K562 (cell line): ENCODE measurements at places on chromosomes 2 and 18.

DNA sequence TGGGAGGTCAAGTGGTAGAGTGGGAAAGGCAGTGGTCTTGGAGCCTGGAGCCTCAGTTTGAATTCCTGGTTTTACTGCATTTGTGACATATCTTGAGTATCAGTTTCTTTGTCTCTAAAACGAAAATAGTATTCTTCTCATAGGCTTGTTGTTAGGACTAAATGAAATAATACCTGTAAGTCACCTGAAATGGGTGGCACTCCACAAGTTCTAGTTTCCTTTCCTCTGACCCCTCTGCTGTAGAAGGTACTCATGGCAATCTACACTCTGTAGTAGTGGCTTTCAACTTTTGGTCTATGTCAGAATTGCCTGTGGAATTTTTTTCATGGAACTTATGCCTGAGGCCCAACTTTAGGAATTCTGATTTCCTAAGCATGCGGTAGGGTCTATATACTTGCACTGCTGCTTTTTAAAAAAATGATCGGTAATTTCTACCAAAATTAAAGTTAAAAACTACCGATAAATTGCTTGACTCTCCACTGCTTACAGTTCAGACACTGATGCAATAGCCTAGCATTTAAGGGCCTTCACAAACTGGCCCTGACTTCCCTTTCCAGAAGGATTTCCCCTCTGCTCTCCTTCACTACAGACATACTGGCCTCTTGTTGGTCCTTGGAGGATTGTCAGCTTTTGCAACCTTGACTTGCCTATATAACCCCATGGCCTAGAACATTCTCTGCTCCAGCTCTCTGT is 47.2 kb downstream of the PLEK start:
- DNase-seq, result no peak

DNA sequence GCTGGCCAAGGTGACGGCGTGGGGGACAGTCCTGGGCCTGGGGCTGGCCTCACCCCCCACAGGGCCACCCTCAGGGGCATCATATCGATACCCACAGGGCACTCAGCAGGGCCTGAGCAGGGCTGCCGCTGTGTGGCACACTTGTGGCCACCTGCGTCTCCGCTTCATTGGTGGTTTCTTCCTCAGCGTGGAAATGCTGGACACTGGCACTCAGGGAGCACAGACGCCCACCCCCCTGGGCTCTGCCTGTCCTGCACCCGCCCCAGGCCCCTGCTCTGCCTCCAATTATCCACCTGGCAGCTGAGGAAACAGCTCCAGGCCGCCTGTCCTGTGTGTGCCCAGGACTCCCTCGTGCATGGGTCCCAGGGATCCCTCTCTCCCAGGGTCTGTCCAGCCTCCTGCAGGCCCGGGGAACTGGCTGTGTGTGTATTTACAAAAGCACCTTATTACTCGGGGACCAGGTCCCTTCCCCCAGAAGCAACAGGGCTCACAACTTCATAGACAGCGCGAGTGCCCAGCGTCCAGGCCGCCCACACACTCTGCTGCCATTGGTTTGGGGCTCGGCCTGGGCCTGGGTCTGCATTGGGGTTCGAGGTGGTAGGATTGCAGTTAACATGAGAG is 13.1 kb downstream of the CROCC2 start:
- no peak for DNase-seq

DNA sequence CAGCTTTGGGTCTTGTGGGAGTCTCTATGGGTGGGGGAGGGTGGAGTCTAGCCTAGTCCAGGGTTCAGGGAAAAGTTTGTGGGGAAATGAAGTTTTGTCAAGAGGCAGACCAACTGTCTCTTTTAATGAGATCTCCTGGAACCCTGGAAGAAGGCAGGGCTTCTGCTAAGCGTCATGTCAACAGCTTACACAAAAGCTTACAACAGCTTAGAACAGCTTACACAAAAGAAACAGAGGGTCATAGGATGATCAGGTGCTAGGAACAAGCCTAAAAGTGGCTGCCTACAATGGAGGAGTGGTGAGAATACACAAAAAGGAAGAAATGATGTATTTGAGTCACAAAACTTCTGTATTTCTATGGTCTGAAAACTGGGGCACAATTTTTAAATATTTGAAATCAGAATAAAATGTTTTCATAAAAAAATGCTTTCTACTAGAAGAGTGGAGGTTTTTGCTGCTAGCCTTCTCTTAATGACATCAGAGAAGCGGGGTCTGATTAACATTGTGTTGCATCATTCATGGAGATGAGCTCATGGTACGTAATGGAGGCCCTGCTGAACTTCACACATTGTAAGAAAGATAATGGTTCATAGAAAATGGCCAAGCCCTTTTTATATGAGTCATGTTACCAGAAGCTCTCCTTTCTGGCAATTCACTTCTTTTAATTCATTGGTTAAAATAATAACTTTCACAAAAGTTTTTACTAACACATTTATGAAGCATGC is 351.0 kb downstream of the PIK3C3 start:
- DNase-seq, result no peak

- no peak for DNase-seq
These were observed 45.6 kb upstream of the SALL3 start for GRCh38 chr18:78934003-78934402.

GRCh38 chr2:74864728-74865722 is 31.1 kb downstream of the HK2 start:
- peak; percentile 43 for DNase-seq

DNA sequence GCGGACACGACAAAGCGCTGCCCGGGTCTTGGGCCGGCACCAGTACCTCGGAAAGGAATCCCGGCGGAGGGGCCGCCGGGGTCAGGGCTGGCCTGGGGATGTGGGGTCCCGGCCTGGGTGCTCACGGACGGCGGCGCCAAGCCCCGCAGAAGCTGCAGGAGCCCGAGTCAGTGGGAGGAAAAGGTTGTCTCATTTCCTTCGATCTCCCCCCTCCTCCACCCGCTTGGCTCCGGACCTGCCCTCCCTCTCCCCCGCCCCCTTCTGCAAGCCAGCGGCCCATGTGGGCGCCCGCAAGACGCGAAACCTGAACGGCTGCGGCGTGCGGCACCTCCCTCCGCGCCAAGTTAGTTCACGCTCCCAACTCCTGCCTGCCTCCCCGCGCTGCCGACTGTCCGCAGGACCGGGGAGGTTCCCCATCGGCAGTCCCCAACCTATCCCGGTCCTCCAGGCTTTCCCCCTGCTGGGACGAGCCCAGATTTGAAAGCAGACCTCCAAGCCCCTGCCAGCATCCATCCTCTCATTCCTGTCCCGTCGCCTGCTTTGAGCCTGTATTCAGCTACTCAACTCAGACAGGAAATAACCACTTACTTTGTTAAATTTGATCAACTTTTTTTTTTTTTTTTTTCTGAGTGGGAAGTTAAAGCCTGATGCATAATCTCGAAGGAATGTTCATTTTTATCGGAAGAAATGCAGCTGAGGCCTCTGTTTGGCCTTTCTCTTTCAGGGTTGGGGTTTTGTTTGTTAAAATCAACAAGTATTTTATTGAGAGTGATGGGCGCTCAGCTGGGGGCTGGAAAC is at the start of gene EVA1A:
Gene EVA1A, minus strand, starts transcription at position 172 of the 798 bp plus-strand sequence. CDS start 42,799 bp downstream, outside the sequence.
- no peak for DNase-seq

- peak; percentile 72 for DNase-seq
These were observed 80.8 kb downstream of the APOB start for GRCh38 chr2:20962939-20963557.

DNA sequence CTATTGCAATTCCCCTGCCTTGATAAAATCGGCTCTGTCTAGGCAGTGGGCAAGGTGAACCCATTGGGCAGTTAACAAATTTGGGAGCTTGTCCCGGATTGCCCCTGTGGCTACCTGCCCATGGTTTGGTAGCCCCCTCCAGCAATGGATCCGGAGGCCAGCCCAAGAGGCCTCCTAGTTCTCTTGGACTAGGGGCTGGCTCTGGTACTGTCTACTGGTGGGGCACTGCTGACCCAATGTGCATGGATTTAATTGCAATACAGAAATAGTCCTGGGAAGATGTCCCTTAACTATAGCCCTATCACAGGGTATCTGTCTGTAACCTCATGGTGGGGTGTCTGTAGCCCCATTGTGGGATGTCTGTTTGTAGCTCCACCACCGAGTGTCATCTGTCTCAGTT is 37.5 kb upstream of the SH3RF3 start:
- DNase-seq, result no peak

GRCh38 chr2:232308986-232309385 is 69.6 kb upstream of the ALPP start:
- DNase-seq, result no peak

- no peak for DNase-seq
These were observed 20.4 kb upstream of the ERCC3 start for GRCh38 chr2:127314193-127314988.

GRCh38 chr2:220469201-220469600 is 841.8 kb downstream of the SLC4A3 start:
- DNase-seq, result no peak

DNA sequence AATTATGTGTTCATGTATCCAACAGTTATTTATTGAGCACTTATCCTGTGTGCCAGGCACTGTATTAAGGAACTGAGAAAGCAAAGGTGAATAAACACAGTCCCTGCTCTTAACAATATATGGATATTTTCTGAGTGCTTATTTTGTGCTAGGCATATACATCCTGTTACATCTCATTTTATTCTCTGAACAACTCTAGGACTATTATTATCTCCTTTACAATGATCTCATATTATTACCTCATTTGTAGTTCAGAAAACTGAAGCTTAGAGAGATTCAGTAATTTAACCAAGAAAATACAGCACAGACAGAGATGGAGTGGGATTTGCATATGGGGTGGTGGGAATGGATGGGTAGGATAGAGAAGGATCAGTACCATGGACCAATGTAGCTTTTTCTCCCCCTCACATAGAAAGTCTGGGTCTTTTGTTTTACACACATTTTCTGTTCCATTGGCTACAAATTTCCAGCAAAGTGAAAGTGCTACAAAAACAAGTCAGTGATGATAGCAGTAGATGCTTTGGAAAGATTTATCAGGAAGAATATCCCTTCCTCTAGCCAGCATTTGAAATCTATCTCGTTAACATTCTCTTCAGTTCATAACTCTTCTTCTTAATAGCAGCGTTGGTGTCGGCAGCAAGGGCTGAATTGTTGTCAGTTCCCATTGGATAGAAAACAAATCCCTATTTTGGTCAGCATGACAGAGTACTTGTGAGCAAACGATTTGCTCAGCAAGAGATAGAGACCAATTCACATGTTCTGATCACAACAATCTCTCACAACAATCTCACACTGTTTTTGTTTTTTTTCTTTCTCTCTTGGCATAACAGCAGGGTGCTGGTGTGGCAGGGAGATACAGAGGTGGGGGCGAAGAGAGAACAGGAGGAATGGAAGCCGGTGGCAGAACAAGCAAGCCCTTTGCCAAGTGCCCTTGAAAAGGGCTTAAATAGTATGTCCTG is 102.2 kb upstream of the KCTD1 start:
- no peak for DNase-seq

- DNase-seq, result no peak
These were observed 189.4 kb downstream of the ALK start for GRCh38 chr2:29731948-29732347.

DNA sequence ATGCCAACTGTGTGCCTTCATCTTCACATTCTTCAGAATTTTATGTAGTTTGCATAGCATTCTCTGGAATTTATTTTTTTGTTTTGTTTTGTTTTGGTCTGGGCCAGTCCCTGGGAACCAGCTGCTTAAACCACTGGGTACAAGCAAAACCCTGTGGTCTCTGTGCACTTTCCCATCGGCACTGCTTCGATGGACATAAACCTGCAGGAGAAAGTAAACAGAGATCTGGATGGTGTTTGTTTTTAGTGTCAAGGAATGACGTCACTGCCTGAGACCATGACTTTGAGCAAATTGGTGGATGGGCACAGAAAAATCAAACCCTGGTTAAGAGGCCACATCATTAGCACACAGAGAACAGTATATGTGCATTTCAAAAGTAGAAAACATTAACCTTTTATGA is 64.7 kb upstream of the RASGRP3 start:
- DNase-seq, result no peak

GRCh38 chr2:71067567-71068217 is 756 bp upstream of the NAGK start:
- DNase-seq, result no peak

DNA sequence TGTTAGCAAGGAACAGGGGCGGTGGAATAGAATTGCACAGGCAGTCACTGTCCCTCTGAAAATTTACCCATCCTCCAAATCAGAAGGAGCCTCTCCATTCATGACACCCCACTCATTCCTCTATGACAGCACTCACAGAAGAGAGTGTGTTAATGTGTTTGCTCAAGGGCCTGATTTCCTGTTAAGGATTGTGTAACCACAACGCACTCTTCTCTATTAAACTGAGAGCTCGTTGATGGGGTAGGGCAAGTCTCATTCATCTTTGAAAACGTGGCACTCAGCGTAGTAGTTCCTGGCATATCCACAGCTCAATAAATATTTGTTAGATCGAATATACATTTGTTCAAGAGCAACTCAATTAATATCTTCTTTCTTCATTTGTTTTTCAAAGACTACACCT is 106.4 kb downstream of the VAPA start:
- no peak for DNase-seq

GRCh38 chr2:105187531-105187930 is 54.0 kb upstream of the GPR45 start:
- no peak for DNase-seq

DNA sequence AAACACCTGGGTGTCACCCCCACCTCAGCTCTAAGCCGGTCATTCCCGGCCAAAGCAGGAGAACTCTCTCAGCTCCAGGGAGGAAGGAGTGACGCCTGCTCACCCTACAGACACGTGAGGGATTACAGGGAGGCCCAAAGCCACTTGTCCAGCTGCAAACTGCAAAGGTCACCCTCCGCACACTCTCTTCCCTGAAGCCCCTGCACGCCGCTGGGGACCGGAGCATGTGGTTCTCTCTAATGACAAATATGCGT is 108.0 kb upstream of the ID2 start:
- no peak for DNase-seq

DNA sequence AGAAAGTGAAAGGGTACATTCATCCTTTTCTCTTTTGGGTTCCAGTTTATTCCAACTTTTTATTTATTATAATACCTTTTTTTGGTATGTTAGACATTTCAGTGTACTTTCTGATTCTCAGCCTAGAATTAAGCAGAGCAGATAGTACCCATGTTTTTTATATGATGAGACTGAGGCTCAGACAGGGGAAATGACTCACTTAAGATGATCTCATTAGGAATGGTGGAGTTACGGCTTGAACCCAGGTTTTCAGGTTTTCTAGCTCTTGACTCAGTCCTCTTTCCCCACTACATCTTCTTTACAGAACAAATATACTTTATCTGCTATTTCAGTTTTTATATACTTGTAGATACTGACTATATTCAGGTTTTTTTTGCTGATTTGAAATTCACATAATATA is 51.7 kb upstream of the OTX1 start:
- DNase-seq, result no peak

GRCh38 chr2:210456571-210456970 is 20.0 kb downstream of the LANCL1 start:
- DNase-seq, result no peak

GRCh38 chr2:107588181-107588580 is 238.5 kb upstream of the RGPD4 start:
- DNase-seq, result no peak

- DNase-seq, result no peak
These were observed 298.8 kb downstream of the TNS1 start for GRCh38 chr2:217703999-217704398.

- DNase-seq, result peak; percentile 12
These were observed at the start of gene B4GALT6 for GRCh38 chr18:31684279-31685096. B4GALT6 (minus strand) TSS chr18:31684581; CDS start chr18:31684426, 155 bp downstream.
